Esophagus mucosa (tissue), 1 donor: ENCODE measurements at places on chromosomes 2 and 18.

GRCh38 chr2:135775420-135775819 lies 33.8 kb downstream of the UBXN4 start:
- no peak for ATAC-seq

DNA sequence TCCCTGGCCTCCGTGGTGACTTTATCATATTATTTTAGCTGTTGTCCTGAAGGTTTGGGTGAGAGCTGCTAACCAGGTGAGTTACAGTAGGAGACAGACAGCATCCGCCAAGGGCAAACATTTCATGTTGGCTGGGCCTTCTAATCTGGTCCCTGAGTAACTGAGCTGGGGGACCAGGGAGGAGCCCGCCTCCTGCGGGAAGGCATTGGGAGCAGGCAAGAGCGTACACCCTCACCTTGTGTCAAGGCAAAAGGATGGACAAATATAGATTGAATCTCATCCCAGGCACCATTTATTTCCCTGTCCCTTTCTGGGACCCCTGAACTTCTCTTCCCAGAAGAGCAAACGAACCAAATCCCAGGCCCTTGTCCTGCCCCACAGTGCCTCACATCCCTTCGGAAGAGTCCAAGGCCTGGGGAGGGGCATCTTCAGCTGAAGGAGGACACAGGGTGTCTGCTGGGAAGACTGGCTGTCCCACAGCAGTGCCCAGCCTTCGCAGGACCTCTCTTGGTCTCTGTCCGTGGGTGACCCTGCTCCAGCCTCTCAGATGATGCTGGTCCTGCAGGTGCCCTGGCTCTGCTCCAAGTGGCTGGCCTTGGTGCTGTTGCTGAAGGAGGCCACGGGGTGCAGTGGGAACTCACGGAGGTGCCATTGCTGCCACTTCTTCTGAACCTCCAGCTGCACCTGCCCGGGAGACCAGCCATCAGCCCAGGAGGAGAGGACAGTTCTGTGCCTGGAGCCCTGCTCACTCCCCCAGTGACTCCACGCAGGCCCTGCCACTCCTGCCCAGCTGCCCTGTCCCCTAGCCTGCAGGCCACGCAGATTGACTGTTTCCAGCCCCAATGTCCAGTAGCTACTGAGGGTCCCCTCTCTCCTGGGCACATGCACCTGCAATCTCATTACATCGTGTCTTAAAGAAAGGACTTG lies 8.2 kb downstream of the TMEM37 start:
- no peak for ATAC-seq

DNA sequence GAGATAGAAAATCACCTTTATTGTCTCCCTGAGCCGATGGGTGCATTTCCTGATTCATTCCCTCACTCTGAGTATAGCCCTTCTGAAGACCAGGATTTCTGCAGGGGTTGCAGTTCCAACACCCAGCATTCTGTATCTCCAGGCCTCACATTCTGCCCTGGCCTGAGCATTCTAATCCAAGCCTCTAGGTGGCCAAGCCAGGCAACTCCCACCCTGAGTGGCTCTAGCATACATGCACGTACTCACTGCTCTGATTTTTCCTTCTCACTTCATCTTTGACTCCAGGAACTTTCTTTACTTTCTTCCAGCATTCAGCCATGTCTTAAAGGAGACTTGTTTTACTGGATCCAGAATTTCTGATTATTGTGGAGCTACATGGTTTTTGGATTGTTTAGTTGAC lies 100.7 kb upstream of the STK39 start:
- no peak for ATAC-seq

GRCh38 chr2:5703166-5703565 lies 11.0 kb downstream of the SOX11 start:
- ATAC-seq = no peak

DNA sequence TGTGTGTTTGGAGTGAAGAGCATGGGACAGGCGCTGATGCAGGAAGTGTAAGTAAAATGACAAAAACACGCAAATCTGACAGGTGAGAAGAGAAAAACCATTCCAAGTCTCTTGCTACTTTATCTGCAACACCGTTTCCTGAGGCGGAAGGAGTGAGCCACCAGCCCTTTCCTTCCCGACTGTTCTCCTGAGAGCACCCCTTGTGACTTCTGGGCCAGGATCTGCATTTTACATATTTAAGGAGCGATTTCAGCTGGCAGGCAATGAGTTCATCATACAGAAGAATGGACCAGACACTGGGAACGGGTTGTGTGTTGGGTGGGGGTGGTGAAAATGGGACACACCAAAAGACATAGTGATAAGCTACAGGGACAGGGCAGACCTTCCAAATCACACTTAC lies 277.3 kb downstream of the TGIF1 start:
- ATAC-seq = no peak

DNA sequence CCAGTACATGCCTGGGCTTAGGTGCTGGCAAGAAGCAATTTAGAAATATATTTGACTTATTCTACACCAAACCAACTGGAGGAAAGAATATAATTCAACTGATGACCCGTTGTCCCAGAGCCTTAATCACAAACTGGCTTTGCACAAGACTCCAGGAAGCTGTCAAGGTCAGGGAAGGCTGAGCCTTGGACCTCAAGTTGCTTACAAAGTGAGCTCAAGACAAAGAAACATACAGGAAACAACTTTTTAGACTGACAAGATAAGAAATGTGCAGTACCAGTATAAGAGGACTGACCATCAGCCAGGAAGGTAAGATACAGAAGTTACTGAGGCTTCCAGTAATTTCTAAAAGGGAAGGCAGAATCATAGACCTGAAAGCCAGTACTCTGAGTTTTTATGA lies 35.0 kb upstream of the GPR55 start:
- ATAC-seq = no peak

DNA sequence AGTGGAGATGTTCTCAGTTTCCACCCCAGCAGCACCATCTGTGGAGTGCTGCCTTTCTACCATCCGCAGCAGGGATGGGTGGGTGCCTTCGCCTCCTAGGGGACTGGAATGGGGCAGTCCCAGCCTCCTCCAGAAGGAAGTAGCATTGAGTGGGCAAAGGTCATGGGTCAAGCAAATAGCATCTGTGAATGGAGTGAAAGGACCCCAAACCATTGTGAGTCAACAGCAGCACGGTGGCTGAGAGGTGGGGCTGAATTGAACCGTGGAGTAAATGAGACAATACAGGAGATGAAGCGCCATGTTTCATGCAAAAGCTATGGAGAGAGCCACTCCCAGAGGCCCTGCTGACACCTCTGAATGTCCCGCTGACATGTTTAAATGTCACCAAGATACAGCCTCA lies 9.7 kb downstream of the GPR55 start:
- peak; percentile 25 for ATAC-seq

- peak; percentile 73 for ATAC-seq
Measured at GRCh38 chr2:128305555-128306080, 13.1 kb downstream of the HS6ST1 start.

GRCh38 chr2:16296331-16297250 lies 356.2 kb downstream of the MYCN start:
- no peak for ATAC-seq

- ATAC-seq = no peak
Measured at GRCh38 chr2:74573747-74574562, 19.4 kb downstream of the DOK1 start.

- no peak for ATAC-seq
Measured at GRCh38 chr18:76844742-76845477, 22.6 kb downstream of the ZNF236 start.

DNA sequence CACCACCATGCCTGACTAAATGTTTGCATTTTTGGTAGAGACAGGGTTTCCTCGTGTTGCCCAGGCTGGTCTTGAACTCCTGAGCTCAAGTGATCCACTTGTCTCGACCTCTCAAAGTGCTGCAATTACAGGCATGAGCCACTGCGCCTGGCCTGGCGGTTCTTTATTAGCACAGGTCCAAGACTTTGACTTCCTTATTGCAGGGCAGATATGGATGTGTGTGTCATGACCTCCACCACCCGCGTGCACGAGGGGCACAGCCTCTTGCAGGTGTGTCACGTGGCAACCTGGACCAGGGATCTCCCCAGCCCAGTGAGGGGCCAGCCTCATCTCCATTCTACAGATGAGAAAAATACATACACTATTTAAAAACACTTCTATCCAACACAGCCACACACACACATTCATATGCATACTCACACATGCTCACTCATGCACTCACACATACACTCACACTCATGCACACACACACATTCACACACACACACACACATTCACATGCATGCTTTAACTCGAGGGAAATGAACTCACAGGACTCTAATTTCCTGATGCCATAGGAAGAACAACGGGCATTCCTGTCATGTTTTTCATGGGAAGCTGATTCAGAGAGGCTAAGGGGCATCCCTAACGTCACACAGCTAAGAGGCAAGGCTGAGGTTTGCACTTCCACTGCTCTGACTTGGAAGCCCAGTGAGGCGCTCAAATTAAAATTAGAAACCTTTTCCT lies 38.8 kb downstream of the RRM2 start:
- no peak for ATAC-seq

GRCh38 chr2:183267148-183267827 lies 143.0 kb downstream of the NUP35 start:
- no peak for ATAC-seq

DNA sequence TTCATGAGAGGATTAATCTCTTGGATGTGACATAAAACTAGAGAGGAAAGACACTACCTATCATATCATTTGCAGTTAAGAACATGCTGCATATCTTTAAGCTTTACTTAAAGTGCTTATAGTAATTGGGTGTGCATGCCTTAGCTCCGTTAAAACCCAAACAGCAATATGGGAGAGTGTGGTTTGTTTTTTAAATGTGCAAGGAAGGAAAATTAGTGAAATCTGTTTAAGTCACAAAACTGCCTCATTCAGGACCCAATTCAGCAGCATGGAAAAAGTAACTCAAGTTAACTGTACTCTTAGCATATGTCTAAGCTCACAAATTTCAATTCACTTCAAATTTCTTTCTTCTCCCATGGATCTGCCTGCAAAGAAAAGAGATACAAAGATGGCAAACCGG lies 182.2 kb downstream of the ARHGAP15 start:
- no peak for ATAC-seq

GRCh38 chr2:71528131-71528591 lies 74.8 kb downstream of the DYSF start:
- ATAC-seq = no peak

DNA sequence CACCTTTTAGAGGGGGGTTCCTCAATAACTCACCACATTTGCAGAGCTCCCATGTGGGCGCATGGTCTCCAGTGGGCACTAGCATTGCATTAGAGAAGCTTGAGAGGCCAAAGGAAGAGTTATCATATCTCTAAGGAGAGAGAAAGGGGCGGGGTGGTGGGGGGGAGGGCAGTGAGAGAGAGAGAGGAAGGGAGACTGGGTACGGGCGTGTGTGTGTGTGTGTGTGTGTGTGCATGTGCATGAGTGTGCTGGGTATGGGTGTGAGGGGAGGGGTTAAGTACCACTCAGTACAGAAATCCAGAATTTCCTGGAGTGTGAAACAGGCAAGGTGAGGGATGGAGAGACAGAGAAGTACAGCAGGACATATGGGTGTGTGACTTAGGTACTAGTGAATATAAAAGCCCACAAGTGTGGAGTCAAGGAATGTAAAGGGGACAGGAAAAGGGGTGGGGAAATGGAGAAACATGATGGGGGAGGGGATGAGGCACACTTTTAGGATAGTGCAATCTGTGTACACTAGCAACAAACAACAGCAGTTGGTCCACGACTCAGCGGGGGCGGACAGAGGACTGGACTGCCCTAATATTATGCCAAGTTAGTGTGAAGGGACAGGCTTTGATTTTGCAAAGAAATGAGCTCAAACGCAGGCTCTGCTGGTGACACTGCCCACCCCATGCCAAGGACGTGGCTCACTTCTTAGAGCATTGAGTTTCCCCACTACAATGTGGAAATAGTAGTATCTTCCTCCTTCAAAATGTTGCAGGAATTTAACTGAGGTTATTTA lies 91.3 kb downstream of the SPRED2 start:
- ATAC-seq = no peak

- no peak for ATAC-seq
Measured at GRCh38 chr2:193523662-193524061, 1328.9 kb upstream of the TMEFF2 start.

DNA sequence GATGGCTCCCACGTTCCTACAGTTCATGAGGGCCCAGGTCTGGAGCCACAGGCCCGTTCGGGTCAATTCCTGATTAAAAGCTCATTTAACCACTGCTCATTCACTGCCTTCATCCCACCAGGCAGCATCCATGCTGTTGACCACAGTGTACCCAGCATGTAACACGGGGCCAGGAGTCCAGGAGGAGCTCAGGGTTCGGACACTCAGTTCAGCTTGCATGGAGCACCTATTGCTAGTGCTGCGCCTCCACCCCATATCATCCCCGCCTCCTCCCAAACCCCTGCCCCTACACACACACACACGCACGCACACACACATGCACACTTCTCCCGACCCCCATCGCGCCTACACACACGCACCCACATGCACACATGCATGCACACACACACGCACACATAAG lies 72.9 kb upstream of the SNTG2 start:
- no peak for ATAC-seq

DNA sequence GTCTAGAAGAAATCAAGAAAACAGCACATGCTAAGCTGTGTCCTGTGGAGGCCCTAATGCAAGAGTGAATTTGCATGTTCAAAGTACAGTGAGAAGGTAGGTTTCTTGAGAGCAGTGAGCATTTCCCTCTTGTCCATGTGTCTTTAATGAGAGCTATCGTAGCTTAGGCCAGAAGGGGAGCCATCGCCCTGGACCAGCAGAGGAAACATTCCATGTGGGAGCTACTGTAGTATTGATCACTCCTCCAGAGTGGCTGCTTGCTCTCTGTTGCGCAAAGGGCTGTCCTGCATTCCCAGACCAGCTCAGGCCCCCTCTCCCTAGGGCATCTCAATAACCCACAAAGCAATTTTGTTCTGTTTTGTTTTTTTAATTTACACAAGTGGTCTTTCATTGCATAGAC lies 950.1 kb downstream of the CNTNAP5 start:
- ATAC-seq = no peak

DNA sequence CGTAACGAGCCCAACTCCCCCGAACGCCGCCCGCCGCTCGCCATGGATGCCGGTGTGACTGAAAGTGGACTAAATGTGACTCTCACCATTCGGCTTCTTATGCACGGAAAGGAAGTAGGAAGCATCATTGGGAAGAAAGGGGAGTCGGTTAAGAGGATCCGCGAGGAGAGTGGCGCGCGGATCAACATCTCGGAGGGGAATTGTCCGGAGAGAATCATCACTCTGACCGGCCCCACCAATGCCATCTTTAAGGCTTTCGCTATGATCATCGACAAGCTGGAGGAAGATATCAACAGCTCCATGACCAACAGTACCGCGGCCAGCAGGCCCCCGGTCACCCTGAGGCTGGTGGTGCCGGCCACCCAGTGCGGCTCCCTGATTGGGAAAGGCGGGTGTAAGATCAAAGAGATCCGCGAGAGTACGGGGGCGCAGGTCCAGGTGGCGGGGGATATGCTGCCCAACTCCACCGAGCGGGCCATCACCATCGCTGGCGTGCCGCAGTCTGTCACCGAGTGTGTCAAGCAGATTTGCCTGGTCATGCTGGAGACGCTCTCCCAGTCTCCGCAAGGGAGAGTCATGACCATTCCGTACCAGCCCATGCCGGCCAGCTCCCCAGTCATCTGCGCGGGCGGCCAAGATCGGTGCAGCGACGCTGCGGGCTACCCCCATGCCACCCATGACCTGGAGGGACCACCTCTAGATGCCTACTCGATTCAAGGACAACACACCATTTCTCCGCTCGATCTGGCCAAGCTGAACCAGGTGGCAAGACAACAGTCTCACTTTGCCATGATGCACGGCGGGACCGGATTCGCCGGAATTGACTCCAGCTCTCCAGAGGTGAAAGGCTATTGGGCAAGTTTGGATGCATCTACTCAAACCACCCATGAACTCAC lies 673 bp downstream of the PCBP1 start:
- peak; percentile 17 for ATAC-seq
